IPS DF 6.9 (cell line): ENCODE measurements at places on chromosomes 5 and 9.

DNA sequence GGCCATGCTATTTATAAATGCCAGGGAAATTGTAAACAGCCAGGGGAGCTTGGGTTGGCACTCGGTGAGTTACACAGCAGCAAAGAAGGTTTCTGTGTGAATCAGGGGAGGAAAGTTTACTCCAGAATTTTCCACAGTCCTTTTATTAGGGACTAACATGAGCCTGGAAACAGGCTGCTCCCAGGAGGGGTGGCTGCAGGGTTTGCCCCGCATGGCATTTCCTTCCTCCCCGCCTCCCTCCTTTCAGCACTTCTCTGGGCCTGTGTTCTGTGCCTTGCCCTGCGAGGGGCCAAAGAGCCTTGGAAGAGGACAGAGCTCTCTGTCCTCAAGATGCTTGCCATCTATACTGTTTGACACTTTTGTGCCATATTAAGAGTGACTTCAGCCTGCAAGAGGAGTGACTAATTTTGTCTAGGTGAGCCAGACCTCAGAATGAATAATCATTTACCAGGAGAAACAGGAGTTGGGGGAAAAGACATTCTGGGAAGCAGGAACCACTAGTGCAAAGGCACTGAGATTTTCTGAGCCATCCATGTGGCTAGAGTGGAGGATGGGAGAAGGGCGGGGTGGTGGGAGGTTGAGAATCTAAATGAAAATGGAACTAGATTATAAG is 1.8 kb downstream of the GSN start:
- DNase-seq, result no peak

DNA sequence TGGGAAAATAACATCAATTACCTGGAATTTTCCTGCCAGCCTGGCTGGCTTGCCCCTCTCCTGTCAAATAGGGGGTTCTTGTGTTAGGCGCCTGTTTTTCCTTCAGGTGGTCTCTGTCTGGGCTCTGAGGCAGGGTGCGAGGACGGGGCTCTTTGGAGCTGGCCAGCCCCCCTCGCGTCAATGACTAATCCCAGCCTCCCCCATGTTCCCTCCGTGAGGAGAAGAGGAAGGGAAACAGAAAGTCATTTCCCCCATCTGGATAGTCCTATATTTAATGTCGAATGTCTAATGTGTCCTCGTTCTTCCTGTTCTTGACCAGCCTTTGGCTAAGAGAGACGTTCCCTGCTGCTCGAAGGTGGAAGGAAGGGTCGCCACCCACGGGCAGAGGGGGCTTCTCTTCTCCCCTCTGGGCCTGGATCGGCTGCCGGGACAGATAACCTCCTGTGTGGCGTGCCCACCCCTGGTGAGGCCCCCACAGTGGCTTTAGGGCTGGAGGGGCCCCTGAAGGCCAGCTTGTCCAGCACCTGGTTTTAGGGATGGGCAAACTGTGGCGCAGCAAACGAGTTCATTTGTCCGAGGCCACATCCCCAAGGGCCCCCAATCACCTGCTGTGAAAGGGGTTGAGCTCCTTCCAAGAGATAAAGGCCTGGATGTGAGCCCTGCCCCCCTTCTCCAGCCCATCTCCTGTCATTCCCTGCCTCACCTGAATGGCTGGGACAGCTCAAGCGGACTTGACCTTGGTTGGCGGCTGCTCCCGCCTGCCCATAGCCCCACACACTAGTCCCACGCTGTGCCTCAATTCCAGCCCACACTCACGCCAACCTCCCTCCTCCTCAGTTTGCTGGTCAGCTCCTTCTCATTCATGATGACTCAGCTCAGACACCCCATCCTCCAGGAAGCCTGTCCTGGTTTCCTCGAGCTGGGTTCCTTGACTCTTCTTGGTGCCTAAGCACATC is 35.9 kb upstream of the UNC5A start:
- no peak for DNase-seq

GRCh38 chr5:172501708-172502320 is 47.5 kb upstream of the SH3PXD2B start:
- no peak for DNase-seq

GRCh38 chr5:29122306-29122705 is 2071.2 kb upstream of the CDH6 start:
- no peak for DNase-seq

DNA sequence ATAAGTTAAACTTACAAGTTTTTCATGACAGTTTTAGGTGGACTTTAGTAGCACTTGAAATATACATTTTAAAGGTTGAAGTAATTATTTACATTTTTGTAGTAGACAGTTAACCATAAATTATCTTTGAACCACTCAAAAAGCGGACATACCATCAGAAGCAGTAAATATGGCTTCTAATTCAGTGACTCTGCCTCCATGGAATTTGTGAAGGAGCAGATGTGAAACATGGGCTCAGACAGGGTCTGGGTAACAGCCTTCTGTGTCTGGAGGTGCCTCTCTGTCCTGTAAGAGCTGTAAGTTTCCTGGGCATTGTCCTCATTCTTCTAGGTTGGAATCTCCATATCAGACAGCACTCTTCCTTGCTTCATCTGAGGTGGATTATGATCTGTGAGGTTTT is 12.4 kb downstream of the RLN2 start:
- no peak for DNase-seq

- no peak for DNase-seq
These were observed 1223.3 kb downstream of the MAT2B start for GRCh38 chr5:164728733-164729132.

GRCh38 chr5:89435347-89435746 is 552.4 kb upstream of the MEF2C start:
- DNase-seq, result no peak

DNA sequence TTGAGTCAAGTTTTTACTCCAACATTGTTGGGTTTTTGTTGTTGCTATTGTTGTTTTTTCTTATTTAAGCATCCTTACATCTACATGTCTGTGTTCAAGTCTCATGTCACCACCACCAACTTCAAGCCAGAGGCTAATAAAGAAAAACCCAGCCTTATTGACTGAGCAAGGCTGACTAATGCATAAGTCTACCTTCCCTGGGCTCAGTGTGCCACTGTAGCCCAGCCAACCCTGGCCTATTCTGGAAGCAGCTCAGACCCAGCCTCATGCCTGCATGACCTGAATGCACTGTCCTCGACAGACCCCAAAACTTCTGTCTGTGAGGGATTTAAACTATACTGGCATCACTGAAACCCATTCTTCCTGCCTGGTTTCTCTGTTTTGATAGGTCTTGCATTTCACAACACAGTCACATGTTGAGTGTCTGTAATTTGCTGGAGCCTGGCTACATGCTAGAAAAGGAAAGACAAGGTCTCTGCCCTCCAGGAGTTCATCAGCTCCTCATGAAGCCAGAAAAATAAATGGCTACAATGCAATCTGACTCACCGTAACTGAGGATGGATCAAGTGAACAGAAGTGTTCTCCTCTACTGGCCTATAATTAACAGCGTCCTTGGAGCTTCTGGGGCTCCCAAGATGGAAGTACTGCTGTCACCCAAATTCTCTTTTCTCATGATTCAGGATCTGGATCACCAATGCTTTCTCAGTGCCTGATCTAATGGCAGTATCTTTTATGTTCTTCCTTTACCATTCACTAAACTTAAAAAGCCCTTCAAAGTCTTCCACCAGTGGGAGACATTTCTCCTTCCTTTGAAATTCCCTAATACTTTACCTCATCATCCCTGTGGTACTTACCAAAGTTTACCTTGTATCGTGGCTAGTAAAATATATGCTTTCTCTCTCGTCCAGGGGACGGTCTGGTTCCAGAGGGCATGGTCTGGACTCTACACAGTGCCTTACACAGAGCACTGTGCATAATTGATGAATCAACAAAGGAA is 103.9 kb upstream of the IFNE start:
- DNase-seq, result no peak

DNA sequence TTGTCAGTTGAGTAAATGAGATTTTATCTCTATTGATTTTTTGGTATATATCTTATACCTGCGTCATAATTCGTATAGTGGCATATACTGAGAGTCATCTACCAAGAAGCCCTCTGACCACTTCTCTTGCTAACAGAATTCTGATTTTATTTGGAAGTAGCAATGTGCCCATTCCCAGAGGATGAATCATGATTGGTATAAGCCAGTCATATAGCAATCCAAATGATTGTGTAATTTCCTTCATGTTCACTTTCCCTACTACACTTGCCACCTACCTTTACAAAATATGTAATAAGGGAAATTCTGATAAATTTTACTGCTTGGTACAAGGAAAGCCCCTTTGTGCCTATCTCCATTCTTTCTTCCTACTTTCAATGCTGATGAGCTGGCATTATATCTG is 16.1 kb upstream of the ZNF462 start:
- DNase-seq, result no peak

- no peak for DNase-seq
These were observed 228.1 kb upstream of the MEF2C start for GRCh38 chr5:89110916-89111646.

GRCh38 chr5:41071975-41072374 is 833 bp upstream of the MROH2B start:
- DNase-seq, result no peak

- DNase-seq, result no peak
These were observed 197.0 kb downstream of the TRPM3 start for GRCh38 chr9:70924380-70924779.

- no peak for DNase-seq
These were observed 11.9 kb downstream of the SMIM23 start for GRCh38 chr5:171797543-171797942.

DNA sequence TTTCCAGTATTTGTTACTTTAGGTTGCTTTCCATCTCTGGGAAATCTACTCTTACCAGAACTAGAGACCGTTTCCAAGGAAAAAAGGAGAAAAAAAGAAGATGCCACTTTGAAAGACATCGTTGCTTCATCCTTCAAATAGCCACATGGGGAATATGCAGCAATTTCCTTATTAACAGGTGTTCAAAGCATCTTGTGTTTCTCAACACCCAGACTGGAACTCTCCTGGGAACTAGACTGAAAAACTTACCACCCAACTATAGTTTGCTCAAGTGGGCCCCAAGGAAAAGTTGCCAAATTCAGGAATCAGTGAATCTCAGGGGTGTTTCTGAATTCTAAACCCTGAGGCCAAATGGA is 80.0 kb upstream of the JAK2 start:
- no peak for DNase-seq

DNA sequence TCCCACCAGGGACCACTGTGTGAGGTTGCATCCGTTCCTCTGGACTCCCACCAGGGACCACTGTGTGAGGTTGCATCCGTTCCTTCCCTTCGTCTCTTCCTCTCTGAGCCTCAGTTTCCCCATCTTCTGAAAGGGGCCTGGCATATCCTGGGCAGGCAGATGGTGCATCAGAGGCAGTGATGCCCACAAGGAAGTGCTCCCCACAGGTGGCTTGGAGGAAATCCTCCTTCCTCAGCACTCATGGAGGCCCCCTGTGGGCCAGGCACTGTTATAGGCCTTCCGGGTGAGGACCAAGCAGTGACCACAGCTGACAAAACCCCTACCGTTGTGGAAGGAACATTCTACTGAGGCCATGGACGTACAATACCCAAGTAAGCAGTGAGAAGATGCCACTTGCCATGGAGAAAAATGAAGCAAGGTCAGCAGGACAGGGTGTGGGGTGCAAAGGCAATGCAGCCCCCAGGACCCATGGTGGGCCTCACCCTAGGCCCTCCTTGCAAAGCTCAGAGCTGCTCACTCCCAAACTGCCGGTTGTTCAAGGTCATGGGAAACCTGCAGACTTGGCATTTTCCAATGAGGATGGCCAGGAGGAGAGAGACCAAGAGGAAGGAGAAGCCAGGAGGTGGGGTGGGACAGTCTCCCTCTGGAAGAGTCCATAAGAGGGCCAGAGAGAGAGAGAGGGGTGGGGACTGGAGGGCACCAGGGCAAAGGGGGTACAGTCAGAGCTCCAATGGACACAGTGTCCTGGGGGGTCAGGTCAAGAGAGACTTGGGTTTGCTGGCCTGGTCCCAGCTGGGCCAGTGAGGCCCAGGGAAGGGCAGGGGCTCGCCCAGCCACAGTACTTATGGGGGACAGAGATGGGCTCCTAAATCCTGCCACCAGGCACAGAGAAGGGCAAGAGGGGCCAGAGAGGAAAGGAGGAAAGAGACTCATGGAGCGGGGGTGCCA is 51.1 kb downstream of the C9orf50 start:
- no peak for DNase-seq

DNA sequence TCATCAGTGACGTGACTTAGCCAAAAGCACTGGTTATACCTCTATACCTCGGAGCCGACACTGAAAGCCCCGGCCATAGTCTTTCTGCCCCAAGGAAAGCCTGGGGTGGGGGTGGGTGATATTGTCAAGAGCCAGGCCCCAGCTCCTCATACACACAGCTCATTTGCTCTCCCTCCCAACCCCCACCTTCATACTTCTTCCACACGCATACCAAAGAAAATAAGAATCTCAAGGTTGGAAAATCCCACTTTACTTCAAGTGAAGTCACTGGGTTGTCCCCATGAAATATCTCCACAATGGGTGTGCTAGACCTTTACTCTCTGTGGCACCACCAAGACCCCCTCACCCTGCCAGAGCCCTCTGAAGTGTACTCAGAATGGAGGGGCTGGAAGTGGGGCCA is 27.1 kb upstream of the MGAT1 start:
- no peak for DNase-seq

DNA sequence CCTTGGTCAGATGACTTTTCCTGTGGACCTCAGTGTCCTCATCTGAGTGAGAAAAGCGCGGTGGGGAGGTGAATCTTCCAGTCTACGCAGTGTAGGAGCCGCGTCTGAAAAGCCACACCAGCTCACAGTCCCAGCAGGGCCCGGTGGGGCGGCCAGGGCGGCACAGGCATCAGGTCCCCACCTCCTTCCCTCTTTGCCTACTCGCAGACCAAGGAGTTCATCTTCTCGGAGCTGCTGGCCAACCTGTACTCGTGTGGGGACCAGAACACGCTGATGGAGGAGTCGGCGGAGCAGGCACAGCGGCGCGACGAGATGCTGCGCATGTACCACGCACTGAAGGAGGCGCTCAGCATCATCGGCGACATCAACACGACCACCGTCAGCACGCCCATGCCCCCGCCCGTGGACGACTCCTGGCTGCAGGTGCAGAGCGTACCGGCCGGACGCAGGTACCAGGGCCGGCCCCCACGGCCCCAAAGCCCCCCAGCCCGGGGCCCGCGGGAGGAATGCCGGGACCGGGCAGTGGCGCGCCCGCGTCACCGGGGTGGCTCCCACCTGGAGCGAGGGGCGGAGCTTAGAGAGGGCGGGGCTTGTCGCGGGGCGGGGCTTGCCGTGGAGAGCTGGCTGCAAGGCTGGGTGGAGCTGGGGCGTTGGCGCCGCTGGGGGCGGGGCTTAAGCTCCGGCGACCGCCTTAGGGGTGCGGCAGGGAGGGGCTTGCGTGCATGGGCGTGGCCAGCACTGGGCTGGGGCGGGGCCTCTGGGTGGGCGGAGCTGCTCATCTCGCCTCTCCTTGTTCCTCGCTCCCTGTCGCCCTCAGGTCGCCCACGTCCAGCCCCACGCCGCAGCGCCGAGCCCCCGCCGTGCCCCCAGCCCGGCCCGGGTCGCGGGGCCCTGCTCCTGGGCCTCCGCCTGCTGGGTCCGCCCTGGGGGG is 25.6 kb downstream of the GOLGA2 start:
- peak; percentile 61 for DNase-seq
